Central memory CD4-positive, alpha-beta T cell (primary cell): ENCODE measurements at places on chromosomes 2 and 18.

DNA sequence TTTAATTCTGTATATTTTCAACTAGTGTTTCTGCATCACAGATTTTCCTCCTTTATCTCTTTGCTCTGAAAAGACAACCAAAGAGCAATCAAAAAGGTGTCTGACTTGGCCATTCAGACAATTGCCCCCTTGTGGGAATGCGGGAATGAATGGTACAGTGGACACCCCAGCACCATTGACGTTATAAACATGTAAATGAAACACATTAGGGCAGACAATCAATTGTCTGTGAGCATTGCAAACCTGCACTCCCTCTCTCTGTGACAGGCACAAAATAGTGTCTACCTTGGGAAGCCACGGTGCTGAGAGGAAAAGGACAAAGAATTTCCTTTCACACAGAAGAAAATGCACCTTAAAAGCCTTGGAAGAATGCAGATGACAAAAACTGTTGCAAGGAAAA lies 8.0 kb downstream of the ZEB2 start:
- DNase-seq: no peak

DNA sequence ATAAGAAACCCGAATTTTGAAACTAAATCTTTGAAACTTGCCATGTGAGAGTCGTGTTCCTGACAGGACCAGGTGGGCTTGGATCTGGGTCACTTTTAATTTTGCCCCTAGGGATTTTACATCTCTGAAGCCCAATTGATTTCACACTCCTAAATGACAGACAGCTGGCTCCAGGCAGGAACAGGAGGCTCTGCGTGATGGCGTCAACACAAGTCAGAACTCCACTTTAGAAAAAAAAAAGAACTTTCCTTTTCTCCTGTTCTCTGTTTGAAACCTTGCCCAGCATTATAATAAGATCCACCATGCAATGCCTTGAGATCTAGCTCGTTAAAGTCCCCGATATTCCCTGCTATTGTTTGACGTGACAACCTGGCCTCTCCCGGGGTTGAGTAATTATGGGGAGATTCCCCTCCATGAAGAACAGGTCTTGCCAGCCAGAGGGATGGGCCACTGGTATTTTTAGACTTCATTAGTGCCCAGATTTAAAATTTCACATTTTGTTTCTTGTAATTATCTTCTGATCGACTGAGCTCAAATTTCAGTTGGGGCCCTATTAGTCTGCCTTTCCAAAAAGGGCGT lies 260.3 kb downstream of the KLHL29 start:
- DNase-seq: no peak

GRCh38 chr18:39434223-39434920 lies 1868.8 kb upstream of the CELF4 start:
- no peak for DNase-seq

- no peak for DNase-seq
These were observed 103.6 kb upstream of the RMP24 start for GRCh38 chr18:35868915-35869314.

DNA sequence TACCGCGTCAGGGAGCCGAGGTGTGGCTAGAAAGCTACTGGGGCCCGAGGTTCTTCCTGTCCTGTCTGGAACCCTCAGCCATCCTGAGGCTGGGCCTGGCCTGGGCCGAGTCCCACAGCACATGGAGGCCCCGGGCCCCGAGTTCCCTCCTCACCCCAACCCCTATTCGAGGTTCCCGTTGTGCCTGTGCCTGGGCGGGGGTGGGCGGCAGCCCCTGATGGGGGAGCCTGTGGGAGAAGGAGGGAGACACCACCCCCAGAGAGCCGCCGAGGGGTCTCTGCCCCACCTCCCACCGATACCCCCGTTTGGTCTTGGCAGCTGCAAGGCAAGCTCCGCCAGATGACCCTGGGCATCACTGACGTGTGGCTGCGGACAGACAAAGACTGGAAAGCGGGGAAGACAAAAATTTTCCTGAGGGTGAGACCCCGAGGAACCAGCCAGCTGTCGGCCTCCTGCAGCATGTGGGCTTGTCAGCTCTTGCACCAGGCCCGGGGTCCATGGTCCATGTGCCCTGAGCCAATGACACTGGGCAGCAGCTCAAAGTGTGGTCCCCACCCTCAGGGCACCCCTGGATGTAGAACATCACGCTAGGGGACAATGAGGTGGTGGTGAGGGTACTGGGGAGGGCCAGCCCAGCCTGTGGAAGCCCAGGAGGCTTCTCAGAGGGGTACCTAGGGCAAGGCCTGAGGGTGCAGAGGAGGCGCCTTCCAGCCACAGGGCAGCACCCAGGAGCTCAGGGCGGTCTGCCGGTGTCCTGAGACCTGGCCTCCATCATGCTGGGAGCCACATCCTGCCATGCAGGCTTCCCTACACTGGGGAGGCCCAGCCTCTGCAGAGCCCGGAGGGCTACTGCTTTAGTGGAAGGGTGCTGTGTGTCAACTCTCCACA lies 52.5 kb upstream of the GPR17 start:
- DNase-seq: no peak
